ENCODE measurements at places on chromosomes 5 and 9. TPM values are rescaled to one million over a fixed set of nuclear protein-coding genes. Genes with fewer than 3 reads are reported as not detected.
A peak's percentile ranks its signal among the peaks of the same experiment; 100 is the strongest.

The IFNK gene
- total RNA-seq: not detected

The LCN1 gene
- not detected for total RNA-seq

The ZNF367 gene
- total RNA-seq: 31.6 TPM

DNA sequence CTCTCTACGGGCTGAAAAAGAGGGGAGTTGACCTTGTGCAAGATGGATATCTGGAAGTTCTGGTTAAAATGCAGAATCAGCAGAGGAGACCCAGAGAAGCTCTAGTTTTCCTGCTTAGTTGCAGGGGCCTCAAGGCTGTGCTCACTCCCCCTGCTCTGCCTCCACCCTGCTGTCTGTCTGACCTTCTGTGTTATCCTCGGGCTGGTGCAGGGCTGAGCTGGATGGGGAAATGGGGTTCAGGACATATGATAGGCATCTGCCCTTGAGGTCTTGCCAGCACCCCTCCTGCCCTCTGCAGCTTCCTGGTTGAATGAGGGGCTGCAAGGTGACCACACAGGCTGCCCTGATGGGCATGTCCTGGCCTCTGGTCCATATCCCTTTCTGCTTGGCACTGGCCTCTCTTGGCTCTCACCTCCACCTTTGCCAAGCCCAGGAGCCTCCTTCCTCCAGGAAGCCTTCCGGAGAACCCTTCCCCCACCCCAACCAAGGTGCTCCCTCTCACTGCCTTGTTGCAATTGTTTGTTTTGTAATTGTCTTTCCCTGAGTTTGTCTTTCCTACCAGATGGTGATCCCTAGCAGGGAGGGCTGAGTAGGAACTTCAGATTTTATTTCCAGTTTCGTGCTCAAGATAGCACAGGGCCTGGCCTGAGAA, 1.3 kb downstream of the TMEM268 start:
- no peak for DNase-seq

DNA sequence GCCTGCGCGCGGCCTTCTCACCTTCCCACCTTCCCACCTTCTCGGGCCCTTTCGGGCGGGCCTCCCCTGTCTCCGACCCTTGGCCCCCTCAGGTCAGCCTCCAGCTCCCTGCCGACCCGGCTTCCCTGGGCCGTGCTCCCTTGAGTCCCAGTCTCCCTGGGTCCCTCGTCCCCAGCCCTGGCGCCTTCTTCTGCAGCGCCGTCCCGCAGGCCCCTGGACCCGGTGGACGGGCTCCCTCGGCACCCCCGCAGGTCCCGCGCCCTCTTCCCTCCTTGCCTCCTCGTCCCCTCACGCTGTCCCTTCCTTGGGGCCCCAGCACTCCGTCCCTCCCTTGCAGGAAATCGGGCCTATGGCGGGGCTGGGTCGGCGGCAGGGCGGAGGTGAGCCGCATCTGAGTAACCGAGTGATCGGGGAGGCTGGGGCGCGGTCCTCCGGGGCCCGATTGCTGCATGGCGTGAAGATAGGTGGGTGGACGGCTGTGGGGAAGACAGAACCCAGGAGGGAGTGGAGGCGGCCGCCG, 7.6 kb downstream of the ARPC5L start:
- peak; percentile 55 for DNase-seq

DNA sequence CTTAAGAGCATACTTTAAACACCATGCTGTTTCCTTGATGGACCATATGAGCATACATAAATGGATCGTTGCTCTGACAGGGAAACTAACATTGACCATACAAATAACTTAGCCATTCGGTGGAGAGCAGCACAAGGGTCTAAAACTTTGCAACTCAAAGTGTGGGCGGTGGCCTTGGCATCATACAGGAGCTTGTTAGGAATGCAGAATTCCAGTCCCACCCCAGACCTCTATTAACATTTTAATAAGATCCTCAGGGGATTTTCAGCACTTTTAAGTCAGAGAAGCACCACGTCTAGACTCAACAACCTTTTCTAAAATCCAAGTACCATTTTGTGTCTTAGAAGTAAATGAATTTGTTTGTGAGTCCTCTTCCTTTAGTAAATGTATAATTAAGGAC, 260.9 kb downstream of the EBF1 start:
- DNase-seq: no peak

DNA sequence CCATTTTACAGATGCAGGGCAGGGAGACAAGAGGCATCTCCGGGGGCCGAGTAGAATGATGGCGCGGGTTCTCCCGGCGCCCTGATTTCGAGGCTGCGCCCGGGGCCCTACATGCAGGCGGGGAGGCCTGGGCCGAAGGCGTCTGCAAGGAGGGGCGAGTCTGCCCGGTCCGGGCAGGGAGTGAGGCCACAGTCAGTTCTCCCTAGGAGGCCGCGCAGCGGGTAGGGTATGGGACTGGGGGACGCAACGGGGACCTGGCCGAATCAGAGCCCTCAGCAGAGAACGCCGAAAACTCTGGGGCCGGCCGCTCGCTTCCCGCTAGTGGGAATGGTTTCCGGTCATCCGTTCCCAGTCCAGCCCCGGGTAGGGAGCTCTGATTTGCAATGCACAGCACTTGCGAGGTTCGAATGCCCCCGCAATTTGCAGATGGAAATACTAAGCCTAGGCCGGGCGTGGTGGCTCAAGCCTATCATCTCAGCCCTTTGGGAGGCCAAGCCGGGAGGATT, 6.4 kb downstream of the TLX3 start:
- no peak for DNase-seq

GRCh38 chr5:4924577-4924976, 215.6 kb upstream of the ADAMTS16 start:
- DNase-seq: no peak

DNA sequence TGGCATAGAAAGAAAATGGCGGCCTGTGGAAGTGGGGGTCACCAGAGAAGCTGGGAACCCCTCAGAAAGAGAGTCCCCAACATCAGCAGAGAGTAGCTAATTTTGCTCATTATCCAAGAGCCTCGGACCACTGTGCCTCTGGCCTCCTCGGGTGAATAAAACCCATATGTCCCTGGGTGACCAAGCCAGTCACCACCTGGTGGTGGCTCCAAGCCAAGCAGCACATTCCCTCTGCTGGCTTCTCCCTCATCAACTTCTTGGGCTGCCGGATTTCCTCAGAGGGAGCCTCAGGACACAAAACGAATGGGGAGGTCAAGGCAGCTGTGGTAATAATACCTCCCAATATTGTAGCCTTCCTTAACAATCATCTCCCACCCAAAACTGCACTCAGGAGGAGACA, 242.5 kb downstream of the NFIB start:
- no peak for DNase-seq

DNA sequence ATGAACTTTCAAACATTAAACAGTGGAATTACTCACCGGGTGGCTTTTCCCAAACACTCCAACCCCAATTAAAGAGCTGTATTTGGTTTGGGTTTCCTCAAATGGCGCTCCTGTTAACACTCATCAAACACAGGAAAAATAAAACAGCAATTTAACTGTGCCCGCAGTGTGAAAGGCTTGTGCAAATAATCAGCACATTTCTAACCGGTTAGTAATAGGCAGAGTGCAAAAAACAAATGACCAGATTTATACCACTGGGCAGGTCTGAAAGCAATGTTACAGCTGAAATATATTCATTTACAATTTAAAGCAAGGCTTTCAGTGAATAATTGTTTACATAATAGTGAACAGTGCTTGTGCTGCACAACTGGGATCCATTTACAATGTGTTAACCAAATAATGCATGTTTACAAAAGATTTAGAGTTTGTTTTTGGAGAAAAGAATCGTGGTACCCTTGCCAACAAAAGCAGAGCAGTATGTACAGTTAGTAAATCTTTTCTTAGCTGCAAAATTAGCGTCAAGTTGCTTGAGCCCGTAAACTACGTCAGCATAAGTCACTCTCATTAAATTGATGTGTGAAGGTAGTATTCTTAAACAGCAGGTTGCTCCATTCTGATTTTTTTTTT, 662.9 kb upstream of the ZNF608 start:
- DNase-seq: no peak
